Natural killer cell treated with Interleukin-12 subunit alpha and Interleukin-12 subunit beta and Interleukin-15 and Interleukin-18, amount 100 ng/mL, for 72 hours (primary cell): ENCODE measurements at places on chromosomes 3 and 15. TPM values are rescaled to one million over a fixed set of nuclear protein-coding genes. Genes with fewer than 3 reads are reported as not detected.

The CLRN1 gene
- total RNA-seq, result not detected

DNA sequence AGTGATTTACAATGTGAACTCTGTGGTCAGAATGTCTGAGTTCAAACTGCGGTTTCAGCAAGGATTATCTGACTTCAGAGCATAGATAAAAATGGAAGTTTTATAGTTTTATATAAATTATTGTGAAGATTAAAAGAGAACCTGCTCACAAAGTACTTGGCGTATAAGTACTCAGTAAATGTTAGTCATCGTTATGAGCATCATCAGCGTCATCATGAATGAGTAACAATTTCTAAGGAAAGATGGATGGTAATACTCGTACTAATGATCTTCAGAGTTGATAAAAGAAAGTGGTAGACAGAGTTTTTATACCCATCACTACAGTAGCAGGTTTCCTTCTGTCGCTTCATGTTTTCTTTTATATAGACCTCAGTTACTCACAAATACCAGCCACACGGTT, 341.8 kb downstream of the RAP2B start:
- no peaks in the 10 kb centered on the region for H3K4me1 ChIP-seq
- no peaks in the 10 kb centered on the region for H3K27me3 ChIP-seq
- H3K27ac ChIP-seq, result no peak overlapping the region

DNA sequence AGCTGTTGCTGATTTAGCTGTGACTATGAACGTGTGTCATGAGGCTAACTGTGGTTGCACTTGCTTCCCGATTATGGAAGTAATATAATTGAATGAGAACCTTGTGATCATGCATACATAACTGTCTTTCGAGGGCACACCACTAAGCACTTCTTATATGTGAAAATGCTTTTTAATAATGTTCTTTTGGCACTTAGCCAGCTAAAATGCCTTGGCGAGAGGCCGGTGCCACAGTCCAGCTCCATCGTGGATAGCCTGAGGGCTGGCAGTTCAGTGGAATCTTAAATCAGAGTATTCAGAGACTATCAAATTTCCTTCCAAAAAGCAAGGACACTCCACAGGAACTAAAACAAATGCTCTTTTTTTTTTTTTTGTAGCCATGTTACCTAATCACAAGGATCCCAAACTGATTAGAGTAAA, 161.6 kb upstream of the FRMD4B start:
- H3K27ac ChIP-seq, result no peak overlapping the region
- no peak overlapping the region for H3K4me3 ChIP-seq
- H3K36me3 ChIP-seq, result no peaks in the 10 kb centered on the region
- no peaks in the 10 kb centered on the region for H3K4me1 ChIP-seq
- DNase-seq, result no peak

GRCh38 chr3:134485075-134485717, 589 bp downstream of the ANAPC13 start:
- H3K27ac ChIP-seq, result peak overlapping the region; percentile 97
- peaks cover 41% of the 10 kb centered on the region for H3K4me1 ChIP-seq
- H3K27me3 ChIP-seq, result no peaks in the 10 kb centered on the region
- DNase-seq, result no peak
- peak overlapping the region; percentile 91 for H3K4me3 ChIP-seq

DNA sequence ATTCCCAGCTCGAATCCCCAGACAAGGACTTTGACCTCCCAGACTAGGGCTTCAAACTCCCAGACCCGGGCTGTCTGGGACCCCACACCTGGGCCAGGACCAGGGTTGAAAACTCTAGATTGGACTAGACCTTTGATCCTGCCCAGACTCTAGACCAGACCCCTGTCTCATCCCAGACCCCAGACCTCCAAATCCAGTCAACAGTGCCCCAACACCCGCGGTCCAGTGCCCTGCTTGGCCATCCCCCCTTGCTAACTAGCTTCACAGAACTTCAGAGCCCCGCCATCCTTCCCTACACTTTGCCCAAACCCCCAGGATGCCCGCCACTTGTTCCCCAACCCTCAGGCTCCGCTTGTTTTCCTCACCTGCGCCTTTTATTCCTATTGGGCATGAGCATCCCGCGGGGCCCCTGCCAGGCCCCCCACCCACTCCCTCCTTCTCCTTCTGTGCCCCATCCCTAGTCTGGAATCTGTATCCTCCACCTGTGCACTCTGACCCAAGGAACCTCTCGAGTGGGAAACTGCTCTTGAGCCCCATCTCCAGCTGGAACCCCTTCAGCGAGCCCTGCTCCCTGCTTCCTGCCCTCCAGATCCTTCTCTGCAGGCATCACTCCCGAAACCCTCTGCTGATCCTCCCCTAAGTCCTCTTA, 604 bp downstream of the GNAI2 start:
- no peak for DNase-seq
- peak overlapping the region; percentile 97 for H3K27ac ChIP-seq
- H3K4me1 ChIP-seq, result peaks cover 20% of the 10 kb centered on the region

- H3K4me3 ChIP-seq, result no peak overlapping the region
- no peak overlapping the region for H3K27ac ChIP-seq
- no peak for DNase-seq
- no peaks in the 10 kb centered on the region for H3K36me3 ChIP-seq
- no peaks in the 10 kb centered on the region for H3K4me1 ChIP-seq
- peaks cover 6% of the 10 kb centered on the region for H3K27me3 ChIP-seq
Measured at GRCh38 chr3:46857485-46858341, 5.5 kb downstream of the MYL3 start.

- peaks cover 22% of the 10 kb centered on the region for H3K36me3 ChIP-seq
- no peak overlapping the region for H3K4me3 ChIP-seq
- H3K27ac ChIP-seq, result no peak overlapping the region
Measured at GRCh38 chr3:66376568-66376967, 124.3 kb downstream of the LRIG1 start.

The GXYLT2 gene
- not detected for total RNA-seq

GRCh38 chr3:50605901-50606326, 5.7 kb downstream of the CISH start:
- peak overlapping the region; percentile 91 for H3K4me3 ChIP-seq
- no peaks in the 10 kb centered on the region for H3K27me3 ChIP-seq
- H3K36me3 ChIP-seq, result peaks cover 38% of the 10 kb centered on the region
- H3K4me1 ChIP-seq, result peaks cover 95% of the 10 kb centered on the region
- peak overlapping the region; percentile 99 for H3K27ac ChIP-seq
- no peak for DNase-seq

- peaks cover 5% of the 10 kb centered on the region for H3K4me1 ChIP-seq
- no peak overlapping the region for H3K4me3 ChIP-seq
- H3K36me3 ChIP-seq, result peaks cover 6% of the 10 kb centered on the region
- no peak overlapping the region for H3K27ac ChIP-seq
- H3K27me3 ChIP-seq, result no peaks in the 10 kb centered on the region
Measured at GRCh38 chr15:45611305-45611704, 23.5 kb upstream of the SQOR start.

The SLC9C1 gene
- not detected for total RNA-seq

GRCh38 chr3:25903371-25904129, 113.7 kb downstream of the OXSM start:
- no peaks in the 10 kb centered on the region for H3K4me1 ChIP-seq
- H3K27ac ChIP-seq, result no peak overlapping the region
- peaks cover 8% of the 10 kb centered on the region for H3K27me3 ChIP-seq
- no peak for DNase-seq
- H3K4me3 ChIP-seq, result no peak overlapping the region

DNA sequence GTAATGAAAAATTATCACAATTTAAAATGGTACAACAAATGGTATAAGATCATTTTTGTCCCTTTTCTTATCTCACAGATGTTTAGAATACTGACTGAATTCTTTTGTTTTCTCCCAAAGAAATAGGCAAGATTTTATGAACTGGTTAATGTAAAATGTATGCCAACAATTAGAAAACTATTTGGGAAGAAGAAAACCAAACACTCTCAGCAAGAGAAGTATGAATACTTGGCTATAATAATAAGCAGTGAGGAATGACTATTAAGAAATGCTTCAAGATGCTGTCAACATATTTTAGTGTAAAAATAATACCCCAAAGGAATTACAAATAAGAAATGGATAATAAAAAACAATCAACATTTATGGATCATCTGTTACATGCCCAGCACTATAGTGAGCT, 18.5 kb downstream of the SHQ1 start:
- DNase-seq, result no peak
- H3K4me1 ChIP-seq, result peaks cover 2% of the 10 kb centered on the region
- no peak overlapping the region for H3K4me3 ChIP-seq
- H3K27me3 ChIP-seq, result no peaks in the 10 kb centered on the region
- H3K36me3 ChIP-seq, result peaks cover 13% of the 10 kb centered on the region

The GALNT15 gene
- total RNA-seq, result not detected

- no peak overlapping the region for H3K27ac ChIP-seq
- DNase-seq, result no peak
- H3K4me3 ChIP-seq, result no peak overlapping the region
- peaks cover 56% of the 10 kb centered on the region for H3K27me3 ChIP-seq
Measured at GRCh38 chr15:67820992-67821783, 4.1 kb upstream of the SKOR1 start.

The CASR gene
- not detected for total RNA-seq

DNA sequence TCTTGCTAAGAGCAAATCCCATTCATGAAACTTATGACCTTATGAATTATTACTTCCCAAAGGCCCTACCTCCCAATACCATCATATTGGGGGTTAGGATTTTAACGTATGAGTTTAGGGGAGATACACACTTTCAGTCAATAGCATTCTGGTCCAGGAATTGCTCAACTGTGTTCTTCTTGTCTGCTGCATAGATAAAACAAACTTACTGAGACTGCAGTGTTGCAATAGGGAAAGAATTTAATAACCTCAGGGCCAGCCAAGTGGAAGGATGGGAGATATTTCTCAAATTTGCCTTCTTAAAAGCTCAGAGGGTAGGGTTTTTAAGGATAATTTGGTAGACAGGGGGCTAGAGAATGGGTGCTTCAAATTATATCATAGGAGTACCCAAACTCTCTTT, 625.8 kb downstream of the OTOL1 start:
- no peak overlapping the region for H3K27ac ChIP-seq
- DNase-seq, result no peak
- H3K4me1 ChIP-seq, result no peaks in the 10 kb centered on the region
- H3K27me3 ChIP-seq, result no peaks in the 10 kb centered on the region
- H3K36me3 ChIP-seq, result no peaks in the 10 kb centered on the region

The DUOX2 gene
- total RNA-seq, result 0.19 TPM

GRCh38 chr3:137692803-137693431, 71.2 kb upstream of the SOX14 start:
- DNase-seq, result no peak
- H3K27ac ChIP-seq, result no peak overlapping the region
